ENCODE measurements at places on chromosomes 1 and 21.

DNA sequence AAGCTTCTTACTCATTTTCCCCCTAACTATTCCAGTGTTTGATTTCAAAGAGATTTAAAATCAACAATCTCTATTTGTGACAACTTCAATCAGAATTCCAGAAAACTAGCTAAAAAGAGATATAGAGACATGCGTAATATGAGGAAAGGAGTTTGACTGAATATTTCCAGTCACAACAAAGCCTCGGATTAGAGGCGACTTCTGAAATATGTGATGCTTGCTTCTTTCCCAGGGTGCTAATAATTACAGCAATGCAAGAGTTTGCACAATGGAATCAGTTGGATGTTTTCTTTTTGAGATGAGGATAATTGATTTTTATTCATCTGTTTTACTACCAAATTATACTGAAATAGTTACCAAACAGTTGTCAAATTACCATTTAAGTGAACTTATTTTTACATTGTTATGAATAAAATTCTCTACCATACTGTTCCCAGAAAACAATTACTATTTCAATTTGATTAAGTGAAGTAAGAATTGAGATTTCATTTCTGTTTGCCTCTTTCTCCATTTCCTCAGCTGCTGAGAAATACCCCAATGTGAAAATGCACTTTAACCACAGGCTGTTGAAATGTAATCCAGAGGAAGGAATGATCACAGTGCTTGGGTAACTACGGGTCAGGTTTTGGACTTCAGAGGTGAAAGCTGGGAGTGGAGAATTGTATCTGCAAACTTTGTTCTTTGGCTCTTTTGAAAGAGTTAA, 28.1 kb downstream of the KMO start:
- no peak for DNase-seq

DNA sequence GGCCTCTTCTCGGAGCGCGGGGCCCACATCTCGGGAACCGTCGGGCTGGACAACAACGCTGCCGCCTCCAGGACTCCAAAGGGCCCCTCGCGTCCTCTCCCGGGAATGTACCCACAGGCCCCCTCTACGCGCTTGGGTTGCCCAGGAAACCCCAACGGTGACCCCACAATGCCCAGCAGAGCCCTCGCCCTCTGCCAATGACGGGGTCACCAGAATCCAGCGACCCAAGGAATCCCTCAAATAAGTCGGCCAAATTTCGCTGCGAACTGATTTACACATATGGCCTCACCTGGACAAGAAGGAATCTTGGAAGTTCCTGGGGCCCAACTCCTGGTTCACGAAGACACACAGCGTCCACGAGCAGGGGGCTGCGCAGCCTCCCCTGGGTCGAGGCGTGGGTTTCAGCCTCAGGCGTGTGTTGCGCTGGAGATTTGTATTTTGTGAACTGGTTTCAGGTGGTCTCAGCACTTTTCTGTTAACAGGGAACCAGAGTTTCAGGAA, 78.1 kb downstream of the DESI2 start:
- DNase-seq = no peak

- DNase-seq = peak; percentile 67
Measured at GRCh38 chr1:155086128-155086741, 7.6 kb downstream of the EFNA3 start.

DNA sequence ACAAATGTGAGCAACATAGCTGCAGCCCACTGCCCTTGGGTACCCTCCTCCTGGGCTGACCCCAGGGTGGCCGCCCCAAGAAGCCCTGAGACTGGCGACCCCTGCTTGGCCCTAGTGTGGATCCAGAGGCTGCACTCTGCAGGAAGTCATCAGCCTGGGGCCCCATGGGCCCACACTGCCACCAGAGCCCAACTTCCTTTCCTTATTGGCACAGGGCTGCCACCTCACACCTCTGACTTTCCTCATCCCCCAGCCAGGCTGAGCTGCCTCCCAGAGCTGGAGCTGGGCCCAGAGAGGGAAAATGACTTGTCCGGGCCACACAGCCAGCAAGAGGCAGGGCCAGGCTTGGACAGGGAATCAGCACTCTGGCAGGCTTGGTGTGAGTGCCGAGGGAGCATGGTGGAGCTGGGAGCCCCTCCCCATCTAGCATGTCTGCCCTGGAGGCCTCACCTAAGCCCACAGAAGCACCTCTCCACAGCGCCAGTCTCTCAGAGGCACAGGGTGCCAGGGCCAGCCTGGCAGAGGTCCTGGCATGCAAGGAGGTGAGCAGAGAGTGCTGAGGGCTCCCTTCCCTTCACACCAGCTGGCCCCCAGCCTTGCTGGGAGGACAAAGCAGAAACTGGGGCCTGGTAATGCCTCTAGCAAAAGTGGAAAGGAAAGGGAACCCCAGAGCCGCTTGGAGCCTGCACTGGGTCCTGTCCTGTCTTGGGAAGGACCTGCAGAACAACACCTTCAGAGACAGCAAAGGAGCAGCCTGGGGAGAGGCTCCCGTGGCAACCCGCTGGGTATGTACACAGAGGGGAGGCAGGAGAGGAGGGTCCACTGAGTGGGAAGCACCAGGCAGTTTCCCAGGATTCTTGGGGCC, 3.2 kb downstream of the RAP1GAP start:
- DNase-seq = peak; percentile 69

- DNase-seq = no peak
Measured at GRCh38 chr1:44405798-44406736, 1.0 kb downstream of the RNF220 start.

DNA sequence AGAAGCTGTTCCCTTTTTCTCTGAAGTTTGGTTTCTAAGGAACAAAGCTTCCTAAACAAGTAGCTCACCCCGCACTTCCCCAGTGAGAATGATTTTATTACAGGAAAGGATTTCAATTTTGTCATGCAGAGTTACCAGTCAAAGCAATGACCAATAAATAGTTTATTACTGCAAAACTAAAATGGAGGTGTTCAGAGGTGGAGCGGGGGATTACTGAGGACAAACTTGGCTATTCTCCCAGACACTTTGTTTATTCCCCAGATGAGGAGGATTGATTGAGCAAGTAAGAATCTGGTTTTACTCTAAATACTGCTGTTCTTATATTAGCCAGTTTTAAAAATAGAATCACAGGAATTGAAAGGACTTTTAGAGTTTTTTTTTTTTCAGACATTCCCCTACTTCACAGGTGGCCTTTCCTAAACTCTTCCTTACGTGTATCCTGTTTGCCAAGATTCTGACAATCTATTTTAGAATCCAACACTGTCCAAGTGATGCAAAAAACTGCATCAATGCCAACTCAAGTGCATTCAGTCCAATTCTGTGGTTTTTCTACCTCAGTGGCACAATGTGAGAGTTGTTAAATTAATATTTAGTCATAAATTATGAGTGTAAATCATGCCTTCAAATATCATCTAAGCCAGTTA, 136.1 kb downstream of the TNFSF18 start:
- no peak for DNase-seq

GRCh38 chr1:231860221-231861088, 233.9 kb downstream of the DISC1 start:
- DNase-seq = no peak

GRCh38 chr1:55441489-55441888, 226.3 kb upstream of the USP24 start:
- DNase-seq = no peak

DNA sequence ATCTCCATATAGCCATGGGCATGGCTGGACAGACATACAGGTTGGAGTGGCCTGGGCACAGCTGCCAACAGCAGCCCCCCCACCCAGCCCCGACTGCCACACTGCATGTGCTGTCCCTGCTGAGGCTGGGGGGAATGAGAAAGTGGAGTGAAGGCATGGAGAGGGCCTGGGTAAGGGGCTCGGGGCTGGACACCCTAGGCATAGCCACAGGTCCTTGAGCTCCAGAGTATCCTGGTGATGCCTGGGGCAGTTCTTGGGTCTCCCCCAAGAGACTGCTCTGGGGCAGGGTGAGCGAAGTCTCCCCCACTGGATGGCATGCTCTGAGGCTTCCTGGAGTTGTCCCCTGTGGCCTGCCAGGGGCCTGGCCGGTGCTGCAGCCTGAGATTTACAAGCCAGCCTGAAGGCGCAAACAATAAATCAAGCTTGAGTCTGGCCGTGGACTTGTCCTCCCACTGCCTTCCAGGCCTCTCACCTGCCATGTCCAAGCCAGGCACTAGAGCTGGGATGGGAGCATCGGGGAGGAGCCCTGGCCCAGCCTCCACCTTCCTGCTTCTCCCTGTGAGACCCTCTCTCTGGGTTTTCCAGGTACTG, 53.6 kb downstream of the FOXO6 start:
- no peak for DNase-seq

DNA sequence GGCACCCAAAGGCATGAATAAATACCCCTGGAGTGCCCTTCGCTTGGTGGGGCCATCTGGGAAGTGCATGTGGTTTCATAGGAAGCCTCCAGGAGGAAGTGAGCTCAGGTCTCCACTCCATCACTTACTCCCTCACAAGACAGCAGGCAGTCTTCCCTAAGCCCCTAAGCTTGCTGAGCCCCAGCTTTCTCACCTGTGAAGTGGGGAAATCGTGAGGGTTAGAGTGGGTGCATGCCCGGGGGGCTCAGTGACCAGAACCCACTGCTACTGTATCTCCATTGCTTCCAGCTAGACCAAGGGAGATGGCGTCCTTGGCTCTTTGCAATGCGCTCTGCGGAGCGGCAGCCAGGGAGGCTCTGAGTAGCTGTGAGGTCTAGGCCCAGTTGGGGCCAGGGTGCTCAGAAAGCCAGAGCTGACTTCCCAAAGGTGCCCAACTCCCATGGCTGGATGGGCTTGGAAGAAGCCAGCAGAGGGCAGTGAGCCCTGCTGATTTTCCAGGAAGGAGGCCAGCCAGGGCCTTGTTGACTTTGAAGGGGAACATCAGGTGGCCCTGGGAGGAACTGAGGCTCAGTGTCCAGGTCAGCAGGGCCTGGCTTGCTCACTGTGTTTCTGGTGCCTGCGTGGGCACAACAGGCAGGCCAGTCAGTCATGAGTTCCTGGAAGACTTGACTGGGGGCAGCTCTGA, 27.3 kb downstream of the CDCP2 start:
- DNase-seq = peak; percentile 32

DNA sequence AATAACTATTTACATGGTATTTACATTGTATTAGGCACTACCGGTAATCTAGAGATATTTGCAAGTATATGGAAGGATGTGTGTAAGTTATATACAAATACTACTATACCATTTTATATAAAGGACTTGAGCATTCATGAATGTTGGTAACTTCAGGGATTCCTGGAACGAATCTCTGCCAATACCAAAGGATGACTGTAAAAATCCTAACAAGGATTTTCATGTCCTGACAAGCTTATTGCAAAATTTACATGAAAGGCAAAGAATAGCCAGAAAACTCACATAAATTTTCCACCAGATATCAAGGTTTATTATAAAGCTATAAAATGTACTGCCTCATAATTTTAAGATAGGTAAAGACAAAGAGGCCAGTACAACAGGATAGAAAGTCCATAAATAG, 325.2 kb upstream of the NRIP1 start:
- no peak for DNase-seq

GRCh38 chr1:225626698-225627097, 26.2 kb downstream of the ENAH start:
- DNase-seq = no peak

DNA sequence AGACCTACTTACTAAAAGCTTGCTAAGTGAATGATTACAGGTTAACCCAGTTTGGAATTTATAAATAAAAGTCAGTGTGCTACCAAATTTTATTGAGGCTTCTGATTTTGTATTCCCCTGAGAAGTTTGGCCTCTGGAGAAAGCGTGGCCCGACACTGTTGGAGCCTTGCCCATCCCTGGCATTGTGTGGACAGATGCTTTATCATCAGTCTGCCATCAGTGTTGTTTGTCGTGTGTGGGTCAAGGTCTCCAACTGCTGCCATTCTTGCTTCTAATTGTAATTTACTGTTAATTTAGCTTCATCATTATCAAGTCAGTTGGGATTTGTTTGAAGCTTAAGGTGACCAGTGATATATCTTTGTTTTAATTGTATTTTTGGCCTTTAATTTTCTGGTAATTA, 62.0 kb upstream of the LPGAT1 start:
- no peak for DNase-seq
